Ureter (tissue), 1 donor: ENCODE measurements at places on chromosomes 7 and 10. TPM values are rescaled to one million over a fixed set of nuclear protein-coding genes. Genes with fewer than 3 reads are reported as not detected.

CYP26A1 gene
- not detected for total RNA-seq

KIAA1549 gene
- 6.3 TPM for total RNA-seq

C10orf105 gene
- total RNA-seq, result 0.34 TPM

ZC3HAV1L gene
- total RNA-seq, result 16.2 TPM

CHAT gene
- not detected for total RNA-seq

RELN gene
- total RNA-seq, result 1.5 TPM

GRCh38 chr10:75165684-75166622 is 44.6 kb upstream of the VDAC2 start:
- no peak for DNase-seq

- peak; percentile 55 for DNase-seq
These were observed 69.5 kb upstream of the ZNF438 start for GRCh38 chr10:31101123-31101522.

DNA sequence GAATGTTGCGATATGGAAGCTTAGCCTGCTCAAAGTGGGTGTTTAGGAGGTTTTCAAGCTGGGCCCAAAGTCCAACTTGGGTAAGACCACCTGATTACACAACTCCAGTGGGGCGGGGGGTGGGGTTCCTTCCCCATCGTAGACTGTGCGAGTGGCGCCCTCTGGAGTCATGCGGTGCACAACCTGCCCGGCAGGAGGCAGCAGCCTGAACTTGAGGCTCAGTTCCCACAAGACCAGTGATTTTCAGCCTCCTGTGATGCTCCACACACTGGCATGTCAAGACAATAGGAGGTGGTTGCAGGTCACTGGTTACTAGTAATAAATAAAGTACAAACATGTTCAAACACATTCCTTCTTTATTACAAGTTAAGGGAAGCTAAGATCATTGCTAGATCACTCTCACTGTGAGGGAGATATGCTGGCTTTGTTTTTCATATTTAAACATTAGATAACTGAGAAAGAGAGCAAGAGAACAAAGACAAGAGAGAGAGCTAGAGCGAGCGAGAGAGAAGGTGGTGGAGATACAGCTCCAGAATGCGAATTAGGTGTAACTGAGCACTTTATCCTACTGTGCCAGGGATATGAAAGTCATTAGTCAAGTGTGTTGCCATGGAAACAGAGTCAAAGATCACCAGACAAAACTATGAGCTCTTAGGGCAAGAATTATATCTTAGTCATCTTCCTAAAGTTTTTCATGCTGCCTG is 97.4 kb upstream of the BMPER start:
- no peak for DNase-seq

GRCh38 chr7:6398943-6399342 is 48.8 kb downstream of the DAGLB start:
- DNase-seq, result no peak

DNA sequence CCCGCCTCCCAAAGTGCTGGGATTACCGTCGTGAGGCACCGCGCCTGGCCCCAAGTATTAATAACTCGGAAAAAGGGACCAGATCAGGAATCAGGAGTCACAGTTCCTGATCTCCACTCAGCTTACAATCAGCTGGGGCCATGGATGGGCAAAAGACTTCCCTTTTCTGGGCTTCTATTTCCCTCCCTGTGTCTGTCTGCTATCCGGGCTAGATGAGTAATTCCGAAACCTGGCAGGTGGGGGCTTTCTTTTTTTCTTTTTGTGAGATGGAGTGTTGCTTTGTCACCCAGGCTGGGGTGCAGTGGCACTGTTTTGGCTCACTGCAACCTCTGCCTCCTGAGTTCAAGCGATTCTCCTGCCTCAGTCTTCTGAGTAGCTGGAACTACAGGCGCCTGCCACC is 11.6 kb downstream of the RPS24 start:
- no peak for DNase-seq

- DNase-seq, result no peak
These were observed 208.3 kb downstream of the CELF2 start for GRCh38 chr10:11225935-11226334.

GRCh38 chr7:116631676-116632075 is 40.3 kb upstream of the MET start:
- no peak for DNase-seq

DNA sequence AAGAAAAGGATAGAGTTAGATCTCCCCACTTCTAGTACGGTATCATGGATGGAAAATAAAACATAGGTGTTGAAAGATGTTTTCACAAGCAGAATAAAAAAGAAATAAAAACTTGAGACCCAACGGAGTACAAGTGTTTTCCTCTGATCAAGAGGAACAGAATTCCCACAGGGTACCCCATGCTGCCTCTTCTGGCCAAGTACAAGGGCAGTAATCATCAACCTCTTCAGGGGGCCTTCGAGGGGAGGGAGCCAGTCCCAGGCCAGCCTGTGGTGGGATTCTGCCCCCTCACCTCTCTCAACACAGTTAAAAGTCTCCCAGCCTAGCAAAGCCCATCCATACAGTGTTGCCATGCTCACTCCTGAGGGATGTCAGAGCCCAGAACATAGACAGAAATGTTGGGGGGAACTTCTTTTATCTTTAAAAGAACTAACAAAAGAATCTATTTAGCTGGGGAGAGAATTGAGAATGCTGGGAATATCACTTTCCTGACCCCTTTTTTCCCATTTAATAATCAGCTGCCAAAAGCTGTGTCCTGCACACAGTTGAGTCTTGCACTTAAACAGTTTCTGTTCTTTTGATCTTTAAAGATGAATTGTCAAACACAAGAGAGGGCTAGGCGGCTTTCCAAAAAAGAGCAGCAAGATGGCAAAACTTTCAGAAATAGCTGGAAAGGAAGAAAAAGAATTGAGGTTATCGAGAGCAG is 101.7 kb downstream of the PTN start:
- DNase-seq, result no peak
